ENCODE measurements at places on chromosomes 2 and 18.
A peak's percentile ranks its signal among the peaks of the same experiment; 100 is the strongest.

GRCh38 chr2:119647440-119648169, 31.4 kb upstream of the TMEM177 start:
- DNase-seq: peak; percentile 47

DNA sequence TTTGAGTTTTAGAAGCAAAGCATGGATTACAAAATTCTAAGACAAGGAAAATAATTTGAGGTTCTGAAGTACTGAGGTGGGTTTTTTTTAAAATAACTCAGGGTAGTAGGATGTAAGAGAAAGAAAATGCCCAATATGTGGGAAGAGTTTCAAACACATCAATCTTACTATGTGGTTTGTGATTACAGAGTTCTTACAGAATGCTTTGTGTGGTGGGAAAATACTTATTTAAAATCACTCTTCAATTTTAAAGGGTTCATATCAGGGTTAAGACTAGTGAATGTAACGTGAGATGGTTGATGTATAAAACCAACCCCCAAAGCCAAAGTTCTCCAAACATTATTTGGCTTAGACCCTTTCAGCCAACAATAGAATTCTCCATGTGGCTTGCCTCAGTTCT, 173.5 kb downstream of the UBE2E3 start:
- no peak for DNase-seq

GRCh38 chr2:71596011-71596410, 142.7 kb downstream of the DYSF start:
- DNase-seq: no peak

GRCh38 chr2:5666798-5667197, 25.4 kb upstream of the SOX11 start:
- DNase-seq: no peak

- no peak for DNase-seq
Observed at GRCh38 chr2:77008853-77009252, 513.3 kb downstream of the LRRTM4 start.
